GM12865 (cell line): ENCODE measurements at places on chromosomes 4 and X.
A peak's percentile ranks its signal among the peaks of the same experiment; 100 is the strongest.

DNA sequence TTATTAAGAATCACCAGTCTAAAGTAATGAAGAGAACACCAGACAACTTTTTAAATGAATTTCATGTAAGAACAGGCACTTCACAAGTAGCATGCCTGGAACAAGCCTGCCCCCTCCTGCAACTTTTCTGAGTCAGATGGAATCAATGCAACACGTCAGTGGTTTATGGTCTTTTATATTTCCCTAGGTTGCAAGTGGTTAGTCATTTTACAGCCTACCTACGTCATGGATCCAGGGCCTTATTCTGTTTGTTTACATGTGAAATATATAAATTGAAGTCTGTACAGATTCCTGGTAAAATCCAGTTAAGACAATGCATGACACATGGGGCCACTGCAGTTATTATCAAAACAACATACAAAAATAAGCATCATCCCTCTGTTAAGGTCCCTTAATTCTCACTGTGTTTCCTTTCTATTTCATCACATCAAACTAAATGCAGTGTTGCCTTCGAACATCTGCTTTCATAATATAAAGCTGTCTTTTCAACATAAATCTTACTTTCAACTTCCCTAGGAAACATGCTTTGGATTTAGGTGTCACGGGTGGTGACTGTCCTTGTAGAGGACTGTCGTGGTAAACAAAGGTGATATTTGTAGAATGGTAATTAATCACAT, 309.3 kb downstream of the FRMPD4 start:
- no peak for DNase-seq

DNA sequence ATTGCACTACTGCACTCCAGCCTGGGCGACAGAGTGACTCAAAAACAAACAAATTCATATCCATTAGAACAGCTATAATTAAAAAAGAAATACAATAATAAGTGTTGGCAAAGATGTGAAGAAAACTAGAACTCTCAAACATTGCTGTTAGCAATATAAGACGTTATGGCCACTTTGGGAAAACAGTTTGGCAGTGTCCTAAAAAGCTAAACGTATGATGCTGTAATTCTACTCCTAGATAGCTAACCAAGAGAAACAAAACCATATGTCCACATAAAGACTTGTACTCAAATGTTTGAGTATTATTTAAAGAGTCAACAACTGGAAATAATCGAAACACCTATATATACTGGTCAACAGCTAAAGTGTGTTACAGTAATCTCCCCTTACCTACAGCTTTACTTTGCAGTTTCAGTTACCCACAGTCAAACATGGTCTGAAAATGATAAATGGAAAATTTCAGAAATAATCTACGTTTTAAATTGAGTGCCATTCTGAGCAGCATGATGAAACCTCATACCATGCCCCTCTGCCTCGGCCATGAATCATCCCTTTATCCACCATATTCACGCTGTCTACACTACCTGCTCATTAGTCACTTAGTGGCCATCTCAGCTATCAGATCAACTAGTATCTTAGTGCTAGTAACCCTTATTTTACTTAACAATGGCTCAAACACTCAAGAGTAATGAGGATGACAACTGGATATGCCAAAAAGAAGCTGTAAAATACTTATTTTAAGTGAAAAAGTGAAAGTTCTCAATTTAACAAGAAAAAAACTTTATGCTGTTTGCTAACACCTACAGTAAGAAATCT, 4.9 kb downstream of the ELF2 start:
- no peak for DNase-seq

DNA sequence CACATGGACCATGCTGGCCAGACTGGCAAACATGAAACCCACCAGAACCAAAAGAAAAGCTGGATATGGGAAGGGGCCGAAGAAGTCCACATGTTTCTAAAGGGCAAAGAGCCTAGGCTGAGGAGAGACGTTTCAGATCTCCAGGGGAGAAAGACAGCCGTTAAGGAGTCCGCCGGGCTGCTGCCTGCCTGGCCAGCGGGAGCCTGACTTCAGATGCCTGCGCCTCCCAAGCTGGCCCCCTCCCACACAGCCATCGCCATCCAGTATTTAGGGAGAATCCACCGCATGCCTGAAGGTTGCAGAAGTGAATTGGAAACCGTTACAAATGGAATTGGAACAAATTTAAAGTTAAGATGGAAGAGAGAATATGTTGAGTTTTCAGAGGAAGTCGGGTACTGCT, 2.9 kb downstream of the TBL1X start:
- DNase-seq, result no peak

GRCh38 chr4:100609810-100610209, 92.0 kb upstream of the EMCN start:
- DNase-seq, result peak; percentile 16

DNA sequence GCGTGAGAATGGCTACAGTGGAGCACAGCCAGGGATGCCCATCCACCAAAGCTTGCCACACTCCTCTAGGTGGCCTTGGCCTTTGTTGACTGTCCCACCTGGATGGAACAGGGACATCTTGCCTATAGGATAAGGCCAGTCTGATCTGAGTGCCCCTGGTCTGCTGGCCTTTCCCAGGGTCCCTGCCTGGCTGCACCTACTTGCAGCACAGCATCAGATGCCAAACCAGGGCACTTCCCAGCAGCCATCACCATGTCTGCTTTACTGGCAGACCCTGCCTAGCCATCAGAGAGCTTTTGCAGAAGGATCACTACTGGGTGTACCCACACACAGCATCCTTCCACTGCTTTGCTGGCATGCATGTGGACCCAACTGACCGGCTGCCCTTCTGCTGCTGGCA, 143.2 kb downstream of the GABRA3 start:
- no peak for DNase-seq

GRCh38 chr4:152943672-152944071, 7.5 kb downstream of the FHDC1 start:
- no peak for DNase-seq

DNA sequence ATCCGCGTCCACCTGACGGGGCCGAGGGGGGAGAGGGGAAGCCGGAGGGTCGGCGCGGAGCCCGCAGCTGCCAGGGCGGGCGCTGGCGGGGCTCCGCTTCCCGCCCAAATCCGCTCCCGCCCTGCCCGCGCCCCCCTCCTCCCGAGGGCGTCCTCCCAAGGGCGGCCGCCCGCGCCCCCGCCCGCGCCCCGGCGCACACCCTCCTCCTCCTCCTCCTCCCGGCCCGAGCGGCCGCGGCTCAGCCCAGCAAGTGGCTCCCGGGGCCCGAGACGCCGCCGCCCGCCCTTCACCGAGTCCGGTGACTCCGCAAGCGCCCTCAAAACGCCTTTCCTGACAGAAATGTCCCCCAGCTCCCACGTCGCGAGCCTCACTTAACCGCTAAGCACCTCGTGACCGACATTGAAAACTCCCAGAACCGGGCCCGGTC, 487 bp downstream of the HMGB2 start:
- peak; percentile 60 for DNase-seq

DNA sequence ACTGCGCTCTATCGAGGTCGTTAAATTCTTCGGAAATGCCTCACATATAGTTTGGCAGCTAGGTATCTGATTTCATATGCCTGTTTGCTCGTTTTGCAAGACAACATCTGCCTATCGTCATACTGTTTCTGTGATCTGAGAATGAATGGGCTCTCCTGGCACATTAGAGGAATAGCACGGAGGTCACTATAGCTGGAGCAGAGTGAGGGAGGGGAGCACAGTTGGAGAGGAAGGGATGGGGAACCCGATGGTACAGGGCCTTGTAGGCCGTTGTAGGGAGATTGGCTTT, 552 bp downstream of the IKBKG start:
- no peak for DNase-seq

DNA sequence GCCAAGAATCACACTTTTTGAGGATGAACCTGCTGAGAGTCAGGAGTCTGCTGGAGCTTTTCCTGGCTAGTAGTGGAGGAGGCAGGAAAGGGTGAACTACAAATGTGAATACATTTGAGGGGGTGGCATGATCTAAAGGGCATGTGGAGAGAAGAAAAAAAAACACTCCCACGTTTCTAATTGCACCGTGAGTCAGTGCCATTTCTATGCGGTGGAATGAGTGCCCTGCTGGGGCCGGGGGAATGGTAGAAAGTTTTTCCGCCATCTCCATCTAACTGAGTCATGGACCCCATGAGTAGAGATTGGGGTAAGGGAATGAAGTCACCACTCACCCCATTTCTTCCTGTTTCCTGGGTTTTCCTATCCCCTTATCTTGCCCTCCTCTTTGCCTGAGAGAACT, 19.8 kb downstream of the BEX3 start:
- DNase-seq, result no peak

GRCh38 chrX:153992180-153992579, 19.6 kb downstream of the TMEM187 start:
- no peak for DNase-seq

DNA sequence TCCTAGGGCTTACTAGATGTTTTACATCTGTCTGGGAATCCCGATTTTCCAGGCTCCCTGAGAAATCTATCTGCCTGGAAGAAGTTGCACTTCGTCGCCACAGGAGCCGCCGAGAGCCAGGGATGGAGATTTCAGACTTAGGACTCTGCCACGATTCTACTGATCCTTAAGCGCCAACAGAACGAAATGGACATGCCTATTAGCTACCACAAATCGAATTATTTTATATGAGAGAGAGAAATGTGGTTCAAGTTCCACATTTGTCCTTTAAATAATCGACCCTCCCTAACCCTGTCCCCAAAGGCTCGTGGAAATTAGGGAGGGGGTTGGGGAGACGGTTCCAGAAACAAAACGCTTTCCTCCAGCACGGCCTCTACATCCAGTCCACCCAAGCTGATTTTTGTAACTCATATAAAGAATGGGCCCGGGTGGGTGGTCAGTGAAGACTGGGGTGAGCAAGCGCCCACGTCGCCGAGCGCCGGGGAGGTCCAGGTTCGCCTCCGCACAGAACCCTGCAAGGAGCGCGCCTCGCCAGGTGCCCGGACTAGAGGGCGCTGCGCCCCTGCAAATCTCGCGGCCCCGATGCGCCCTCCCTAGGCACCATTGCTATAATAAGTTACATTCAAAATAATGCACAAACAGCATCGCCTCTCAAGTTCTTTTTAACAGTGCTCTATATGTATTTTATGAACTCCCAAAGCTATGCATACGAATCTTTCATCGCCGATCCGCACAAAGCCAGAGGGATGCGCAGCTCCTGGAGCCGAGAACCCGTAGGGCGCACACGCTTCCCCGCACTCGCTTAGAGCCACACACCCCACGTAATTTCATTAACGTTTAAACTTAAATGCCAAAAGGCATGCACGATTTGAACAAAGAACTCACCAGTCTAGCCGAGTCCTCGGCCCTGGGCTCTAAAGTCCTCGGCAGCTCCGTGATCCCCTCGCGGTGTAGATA, 2.1 kb upstream of the FAT1 start:
- DNase-seq, result no peak

- DNase-seq, result no peak
These were observed 204.8 kb upstream of the NUDT6 start for GRCh38 chr4:123127218-123127617.

DNA sequence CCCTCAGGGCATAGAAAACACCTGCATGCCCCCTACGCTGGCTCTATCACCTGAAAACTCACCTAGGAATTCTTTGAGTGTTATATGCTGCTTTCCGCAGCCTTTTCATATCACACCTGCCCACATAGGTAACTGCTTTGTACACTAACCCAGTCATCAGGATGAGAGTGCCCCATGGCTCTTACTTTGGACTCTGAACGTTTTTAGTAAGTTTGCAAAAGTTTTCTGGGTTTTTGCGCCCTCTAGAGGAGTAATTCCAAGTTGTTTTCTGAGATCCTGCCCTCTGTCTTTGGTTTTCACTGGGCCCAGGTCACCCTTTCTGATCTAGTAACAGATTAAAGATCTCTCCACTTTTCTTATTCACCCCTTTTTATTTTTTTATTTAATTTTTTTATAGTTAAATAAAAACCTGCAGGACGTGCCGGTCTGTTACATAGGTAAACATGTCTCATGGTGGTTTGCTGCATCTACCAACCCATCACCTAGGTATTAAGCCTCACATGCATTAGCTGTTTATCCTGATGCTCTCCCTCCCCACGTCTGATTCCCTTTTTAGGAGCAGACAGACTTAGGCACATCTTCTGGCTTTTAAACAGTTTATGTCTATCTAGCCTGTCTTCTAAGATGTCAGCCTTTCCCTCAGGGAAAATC, 139.2 kb downstream of the NWD2 start:
- DNase-seq, result peak; percentile 68
